GM03348 (cell line): ENCODE measurements at places on chromosomes 6 and 20.

GRCh38 chr6:34053721-34054120 is 92.2 kb downstream of the GRM4 start:
- DNase-seq = no peak

DNA sequence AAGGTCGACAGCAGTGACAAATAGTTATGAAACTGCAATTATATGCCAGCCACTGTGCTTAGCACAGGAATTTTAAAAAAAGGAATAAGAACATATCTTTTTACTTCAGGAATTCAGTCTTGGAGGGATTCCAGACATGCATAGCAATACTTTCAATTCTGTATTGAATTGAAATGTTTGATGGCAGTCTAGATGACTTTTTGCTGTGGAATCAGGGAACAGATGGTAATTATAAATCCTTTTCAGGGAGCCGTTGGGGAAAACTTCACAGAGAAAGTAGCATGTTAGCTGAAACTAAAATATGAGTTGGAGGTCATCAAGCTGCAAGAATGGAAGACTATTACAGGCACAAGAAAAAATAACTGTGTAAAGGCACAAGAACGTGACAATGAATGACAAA is 74.8 kb downstream of the IMPG1 start:
- peak; percentile 2 for DNase-seq

- DNase-seq = no peak
Measured at GRCh38 chr6:146146836-146147235, 118.0 kb downstream of the GRM1 start.

GRCh38 chr20:17430125-17430950 is 100.8 kb downstream of the BFSP1 start:
- no peak for DNase-seq

DNA sequence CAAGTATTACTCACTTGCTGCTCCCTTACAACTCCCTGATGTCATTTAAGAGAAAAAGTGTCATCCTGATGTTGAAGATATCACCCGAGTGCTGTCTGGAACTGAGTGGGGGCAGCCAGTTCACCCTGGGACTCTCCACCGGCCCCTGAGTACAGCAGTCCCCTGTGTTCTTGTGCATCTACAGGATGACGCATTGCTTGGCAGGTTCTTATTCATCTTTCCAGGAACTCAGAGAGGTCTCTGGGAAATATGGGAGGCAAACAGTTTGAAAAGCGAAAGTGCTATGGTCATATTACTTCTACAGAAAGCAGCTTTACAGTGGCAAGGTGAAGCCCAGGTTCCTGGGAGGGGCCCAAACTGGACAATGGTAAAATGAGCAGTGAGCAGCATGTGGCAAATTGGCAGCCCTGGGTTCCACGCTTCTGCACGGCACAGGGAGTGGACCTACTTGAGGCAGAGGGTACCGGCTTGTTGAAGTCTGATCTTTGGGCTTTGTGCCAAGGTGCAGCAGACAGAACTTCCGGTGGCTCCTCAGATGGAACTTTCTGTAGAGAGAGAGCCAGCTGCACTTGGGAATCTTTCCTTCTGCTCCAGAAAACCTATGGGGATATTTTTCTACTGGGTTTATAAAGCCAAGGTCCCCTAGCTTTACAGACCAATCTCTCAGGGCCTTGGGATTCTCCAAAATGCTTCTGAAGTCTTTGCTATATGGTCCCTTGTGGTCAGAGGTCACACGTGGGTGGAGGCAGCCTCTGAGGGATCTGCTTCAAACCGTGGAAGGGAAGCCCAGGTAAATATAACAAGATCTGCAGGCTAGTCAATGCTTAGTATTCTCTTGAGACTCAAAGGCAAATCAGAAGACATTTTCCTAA is 128.3 kb downstream of the MAP3K7 start:
- DNase-seq = no peak

DNA sequence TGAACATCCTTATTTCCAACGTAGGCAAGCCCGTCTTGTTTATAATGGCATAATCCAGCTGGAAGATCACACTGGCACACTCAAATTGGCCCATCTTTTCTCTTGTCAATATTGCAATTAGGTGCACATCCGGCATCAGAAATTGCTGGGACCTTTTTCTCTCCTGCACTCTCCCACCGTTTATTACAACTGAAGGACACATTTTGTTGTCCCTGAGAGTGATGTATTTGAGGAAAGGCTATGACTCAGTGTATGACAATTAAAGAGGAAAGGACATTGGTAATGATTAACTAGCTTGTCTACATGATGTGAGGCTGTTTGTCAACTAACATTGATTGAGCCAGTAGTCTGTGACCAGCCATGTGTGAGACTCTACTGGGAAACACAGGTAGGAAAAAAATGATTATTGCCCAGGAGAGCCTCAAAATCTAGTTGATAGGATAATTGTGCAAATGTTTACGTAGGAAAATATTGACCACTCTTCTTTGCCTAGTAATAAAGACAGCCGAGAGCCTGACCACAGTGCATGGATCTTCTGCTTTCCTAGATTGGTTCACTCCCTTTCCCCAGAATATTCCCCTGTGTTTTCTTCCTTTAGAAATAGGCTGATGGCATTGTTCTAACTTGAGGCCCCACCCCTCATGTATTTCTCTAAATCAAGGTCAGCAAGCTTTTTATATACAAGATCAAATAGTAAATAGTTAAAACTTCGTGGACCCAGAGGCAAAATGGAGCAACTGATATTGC is 230.0 kb upstream of the BTBD3 start:
- no peak for DNase-seq

- DNase-seq = no peak
Measured at GRCh38 chr6:37321516-37322415, 32.0 kb upstream of the RNF8 start.

DNA sequence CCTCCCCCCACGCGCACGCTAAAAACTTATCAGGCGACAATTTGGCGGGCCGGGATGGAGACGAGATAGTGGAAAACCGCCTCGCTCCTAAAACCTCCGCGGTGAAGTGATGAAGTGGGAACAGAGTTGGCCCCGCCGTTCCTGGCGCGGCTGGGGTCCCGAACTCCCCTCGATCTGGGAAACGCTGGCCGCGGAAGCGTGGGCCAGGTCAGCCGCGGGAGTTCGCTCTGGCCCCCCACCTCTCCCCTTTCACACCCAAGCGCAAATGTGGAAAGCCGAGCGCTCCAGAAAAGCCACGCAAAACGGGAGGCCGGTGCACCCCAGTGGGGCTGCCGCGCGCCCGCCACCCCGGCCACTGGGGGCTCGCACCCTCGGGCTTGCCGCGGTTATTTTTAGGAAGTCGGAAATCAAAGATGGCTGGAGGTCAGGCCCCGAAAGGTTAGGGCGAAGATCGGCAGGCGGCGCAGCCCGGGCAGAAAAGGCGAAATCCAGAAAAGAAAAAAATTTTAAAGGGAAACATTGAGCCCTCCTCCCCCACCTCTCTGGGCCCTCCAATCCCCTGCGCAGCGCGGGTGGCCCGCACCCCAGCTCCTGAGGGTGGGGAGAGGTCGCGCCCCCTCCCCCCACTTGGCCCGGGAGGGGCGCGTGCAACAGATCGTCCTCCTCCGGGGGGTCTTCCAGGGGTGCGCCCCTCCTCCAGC is 1.0 kb downstream of the SALL4 start:
- peak; percentile 55 for DNase-seq

DNA sequence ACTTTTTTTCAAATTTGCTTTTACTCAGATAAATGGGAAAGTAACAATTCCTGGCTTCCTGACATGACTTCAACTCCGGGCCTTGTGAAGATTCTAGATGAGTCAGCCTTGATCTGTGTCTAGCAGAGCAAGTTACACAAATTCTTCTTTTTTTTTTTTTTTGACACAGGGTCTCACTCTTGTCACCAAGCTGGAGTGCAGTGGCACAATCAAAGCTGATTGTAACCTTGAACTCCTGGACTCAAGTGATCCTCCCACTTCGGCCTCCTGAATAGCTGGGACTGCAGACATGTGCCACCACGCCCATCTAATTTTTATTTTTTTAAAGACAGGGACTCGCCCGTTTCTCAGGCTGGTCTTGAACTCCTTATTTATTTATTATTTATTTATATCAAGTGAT is 7.3 kb upstream of the ARHGAP18 start:
- DNase-seq = peak; percentile 23

DNA sequence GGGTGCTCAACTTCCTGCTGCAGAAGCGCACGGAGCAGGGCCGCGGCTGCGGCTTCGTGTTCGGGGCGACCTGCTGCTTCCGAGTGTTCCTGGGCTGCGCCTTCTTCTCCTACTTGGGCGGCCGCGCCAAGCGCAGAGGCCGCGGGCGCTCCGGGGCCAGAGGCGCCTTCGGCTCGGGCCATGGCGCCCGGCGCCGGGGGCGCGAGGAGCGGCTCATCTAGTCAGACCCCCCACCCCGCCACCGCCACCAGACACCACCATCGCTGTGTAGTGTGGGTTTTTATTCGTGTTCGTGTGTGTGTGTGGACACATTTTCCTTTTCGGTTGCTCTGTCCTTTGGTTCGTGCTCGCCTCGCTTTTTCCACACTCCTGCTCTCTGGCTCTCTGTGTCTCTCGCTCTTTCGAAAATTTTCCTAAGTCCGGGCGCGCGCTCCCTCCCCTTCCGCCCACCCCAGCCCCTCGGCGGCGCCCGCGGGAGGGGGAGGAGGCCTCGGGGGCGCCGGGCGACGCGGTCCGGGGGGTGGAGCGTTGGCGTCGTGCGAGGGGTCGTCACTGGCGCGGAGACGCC is 38.1 kb downstream of the GNAS start:
- peak; percentile 86 for DNase-seq

GRCh38 chr20:6122111-6122872 is 538 bp downstream of the FERMT1 start:
- peak; percentile 38 for DNase-seq

DNA sequence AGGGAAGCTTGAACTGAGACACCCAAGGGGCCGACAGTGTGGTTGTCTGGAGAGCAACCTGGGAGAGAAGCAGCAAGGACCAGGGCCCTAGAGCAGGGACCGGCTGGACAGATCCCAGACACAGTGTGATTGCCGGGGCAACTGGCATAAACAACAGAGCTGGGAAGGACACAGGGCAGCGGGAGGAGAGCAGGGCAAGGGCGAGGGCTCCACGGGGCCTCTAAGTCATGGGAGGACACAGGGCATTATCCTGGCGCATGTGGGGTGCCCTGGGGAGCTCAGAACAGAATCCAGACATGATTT is 31.1 kb upstream of the CCR6 start:
- DNase-seq = no peak

DNA sequence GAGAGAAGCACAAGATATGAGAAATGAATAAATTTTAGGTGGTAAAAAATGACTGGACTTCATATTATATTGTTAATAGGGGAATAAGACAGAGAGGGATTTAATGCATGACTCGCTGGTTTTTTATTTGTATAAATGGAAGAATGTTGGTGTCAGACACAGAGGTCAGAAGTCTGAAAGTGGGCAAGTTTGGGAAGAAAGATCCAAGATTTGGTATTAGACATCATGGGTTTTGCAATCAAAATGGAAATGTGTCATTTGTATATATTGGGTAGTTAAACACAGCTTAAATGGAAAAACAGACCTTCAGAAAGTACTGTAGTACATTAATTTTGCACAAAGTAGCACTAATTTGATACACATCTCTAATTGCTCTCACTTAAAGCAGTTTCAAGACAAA is 96.2 kb downstream of the EYA4 start:
- no peak for DNase-seq

GRCh38 chr6:114452785-114453401 is 110.1 kb upstream of the HS3ST5 start:
- no peak for DNase-seq

DNA sequence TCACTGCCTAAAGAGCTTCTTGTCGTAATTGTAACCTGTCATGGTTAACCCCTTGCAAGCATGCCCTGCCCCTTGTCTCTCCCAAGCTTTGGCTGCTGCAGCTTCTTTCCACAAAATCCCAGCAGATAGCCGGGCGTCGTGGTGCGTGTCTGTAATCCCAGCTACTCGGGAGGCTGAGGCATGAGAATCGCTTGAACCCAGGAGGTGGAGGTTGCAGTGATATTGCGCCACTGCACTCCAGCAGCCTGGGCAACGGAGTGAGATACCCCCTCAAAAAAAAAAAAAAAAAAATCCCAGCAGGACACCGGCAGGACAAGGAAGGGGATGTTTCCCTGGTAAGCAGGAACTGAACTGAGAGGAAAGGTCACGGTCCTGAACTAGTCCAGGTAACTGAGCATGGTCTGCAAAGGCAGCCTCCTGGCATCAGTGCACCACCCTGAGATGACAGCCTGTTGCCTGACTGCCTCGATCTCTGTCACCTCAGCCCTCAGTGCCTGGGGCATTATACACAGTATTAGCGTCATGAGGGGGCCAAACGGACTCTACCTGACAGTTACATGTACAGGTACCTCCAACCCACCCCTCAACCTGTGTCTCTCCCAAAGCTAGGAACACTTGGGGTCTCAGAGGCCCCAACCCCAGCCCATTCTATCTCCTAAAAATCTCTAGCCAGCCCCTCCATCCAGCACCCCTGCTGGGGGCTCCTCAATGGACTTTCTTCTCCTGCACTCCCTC is 1.8 kb downstream of the LZTS3 start:
- DNase-seq = no peak

DNA sequence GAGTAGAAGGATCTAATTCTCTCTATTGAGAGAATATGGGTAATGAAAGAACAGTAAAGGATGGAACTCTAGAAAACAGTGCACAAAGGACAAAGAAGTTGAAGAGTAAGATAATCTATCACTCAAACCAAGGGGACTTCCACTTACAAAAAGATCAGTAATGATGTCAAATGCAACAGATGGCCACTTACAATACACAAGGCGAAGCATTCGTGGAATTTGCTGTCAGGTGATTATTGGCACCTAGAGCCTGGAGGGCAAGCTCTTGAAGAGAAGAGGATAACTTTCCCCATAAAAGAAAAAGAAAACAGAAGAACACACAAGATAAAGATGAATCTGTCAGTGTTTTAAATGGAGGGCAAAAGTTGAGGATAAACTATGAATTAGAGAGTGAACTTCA is 256.0 kb upstream of the TCF21 start:
- DNase-seq = no peak

DNA sequence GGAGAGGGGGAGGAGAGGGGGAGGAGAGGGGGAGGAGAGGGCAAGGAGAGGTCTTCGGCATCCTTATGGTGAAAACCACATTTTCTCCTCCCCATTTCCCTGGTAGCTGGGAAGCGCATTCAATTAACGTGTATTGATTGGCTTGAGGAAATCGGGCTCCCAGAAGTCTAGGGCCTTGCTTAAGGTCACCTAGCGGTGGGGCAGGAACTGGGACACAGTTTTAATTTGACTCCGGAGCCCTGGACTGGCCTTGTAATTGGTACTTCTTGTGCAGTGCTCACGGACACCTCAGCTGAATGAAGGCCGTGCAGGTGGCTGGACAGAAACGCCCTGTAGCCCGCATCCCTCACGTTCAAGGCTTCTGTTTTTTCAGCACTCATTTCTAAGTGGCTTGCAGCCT is 42.8 kb downstream of the CTCFL start:
- DNase-seq = no peak

GRCh38 chr20:19867074-19867473 is 109.0 kb downstream of the RIN2 start:
- DNase-seq = no peak

DNA sequence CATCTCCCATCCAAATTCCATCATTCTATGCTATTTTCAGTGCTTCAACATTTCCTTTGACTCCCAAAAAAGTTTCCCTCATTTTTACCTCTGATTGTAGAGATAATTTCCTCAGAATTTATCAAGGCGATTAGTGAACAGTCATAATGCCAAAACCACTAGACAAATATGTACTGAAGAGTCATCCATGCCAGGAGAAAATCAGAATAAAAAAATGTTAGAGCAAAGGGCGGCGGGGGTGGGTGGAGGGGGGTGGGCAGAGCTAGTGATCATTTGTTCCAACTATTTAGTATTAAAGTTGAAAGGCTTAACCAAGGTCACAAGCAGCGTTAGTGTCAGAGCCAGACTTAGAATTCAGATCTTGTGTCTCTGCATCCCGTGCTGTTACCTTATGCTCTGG is 5.3 kb upstream of the ADGRF5 start:
- DNase-seq = peak; percentile 34
